Karpas-422 (cell line): ENCODE measurements at places on chromosomes 16 and 17. TPM values are rescaled to one million over a fixed set of nuclear protein-coding genes. Genes with fewer than 3 reads are reported as not detected.

- DNase-seq = peak; percentile 57
- H3K36me3 ChIP-seq = no peaks in the 10 kb centered on the region
- no peaks in the 10 kb centered on the region for H3K27me3 ChIP-seq
- H3K27ac ChIP-seq = no peak overlapping the region
- 0 out of 2 replicates have a peak, but pooled peaks cover 3% of the 10 kb centered on the region for H3K4me1 ChIP-seq
- H3K4me3 ChIP-seq = no peak overlapping the region
Measured at GRCh38 chr16:17149904-17150483, 320.8 kb downstream of the XYLT1 start.

DNA sequence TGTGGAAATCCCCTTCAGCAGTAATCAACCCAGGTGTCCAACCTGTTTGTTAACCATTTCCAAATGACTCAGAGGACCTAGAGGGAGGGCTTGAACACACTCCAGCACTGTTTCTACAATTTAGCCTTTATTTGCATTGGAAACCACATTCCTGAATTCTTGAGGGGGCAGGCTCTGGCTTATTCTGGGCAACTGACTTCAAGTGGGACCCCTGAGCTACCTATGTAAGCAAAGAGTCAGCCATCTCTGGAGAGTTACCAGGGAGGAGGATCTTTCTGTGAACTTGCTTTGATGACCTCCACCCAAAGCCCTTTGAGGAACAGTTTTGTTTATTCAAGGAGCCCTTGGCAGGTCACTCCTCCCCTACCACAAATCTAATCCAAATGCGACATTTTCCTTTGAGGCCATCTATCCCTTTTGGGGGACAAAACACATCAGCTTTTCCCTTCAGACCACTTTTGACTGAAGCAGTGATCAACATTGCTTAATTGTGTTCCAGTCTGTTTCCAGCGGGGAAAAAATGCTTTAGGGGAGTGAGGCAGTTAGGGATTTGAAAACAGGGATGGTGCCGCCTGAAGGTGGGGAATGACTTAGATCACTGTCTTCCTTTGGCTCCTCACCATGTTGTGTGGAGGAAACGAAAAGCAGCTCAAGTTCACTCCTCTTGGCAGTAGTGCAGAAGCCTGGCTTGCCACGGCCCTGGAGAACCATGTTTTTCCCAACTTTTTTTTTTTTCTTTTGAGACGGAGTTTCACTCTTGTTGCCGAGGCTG lies 46.2 kb downstream of the TUBD1 start:
- no peak overlapping the region for H3K27ac ChIP-seq
- no peaks in the 10 kb centered on the region for H3K27me3 ChIP-seq
- H3K36me3 ChIP-seq = no peaks in the 10 kb centered on the region
- H3K4me3 ChIP-seq = no peak overlapping the region
- DNase-seq = no peak

GRCh38 chr17:50079334-50080095 lies 15.6 kb upstream of the PDK2 start:
- peak; percentile 93 for DNase-seq
- no peaks in the 10 kb centered on the region for H3K27me3 ChIP-seq
- H3K36me3 ChIP-seq = no peaks in the 10 kb centered on the region
- H3K27ac ChIP-seq = no peak overlapping the region

GRCh38 chr16:26567356-26567755 lies 499.4 kb upstream of the C16orf82 start:
- no peak overlapping the region for H3K27ac ChIP-seq
- no peak for DNase-seq
- H3K27me3 ChIP-seq = no peaks in the 10 kb centered on the region

KRTAP9-4 gene
- not detected in 2 replicates for total RNA-seq
